ENCODE measurements at places on chromosomes 6 and 20. TPM values are rescaled to one million over a fixed set of nuclear protein-coding genes. Genes with fewer than 3 reads are reported as not detected.

DNA sequence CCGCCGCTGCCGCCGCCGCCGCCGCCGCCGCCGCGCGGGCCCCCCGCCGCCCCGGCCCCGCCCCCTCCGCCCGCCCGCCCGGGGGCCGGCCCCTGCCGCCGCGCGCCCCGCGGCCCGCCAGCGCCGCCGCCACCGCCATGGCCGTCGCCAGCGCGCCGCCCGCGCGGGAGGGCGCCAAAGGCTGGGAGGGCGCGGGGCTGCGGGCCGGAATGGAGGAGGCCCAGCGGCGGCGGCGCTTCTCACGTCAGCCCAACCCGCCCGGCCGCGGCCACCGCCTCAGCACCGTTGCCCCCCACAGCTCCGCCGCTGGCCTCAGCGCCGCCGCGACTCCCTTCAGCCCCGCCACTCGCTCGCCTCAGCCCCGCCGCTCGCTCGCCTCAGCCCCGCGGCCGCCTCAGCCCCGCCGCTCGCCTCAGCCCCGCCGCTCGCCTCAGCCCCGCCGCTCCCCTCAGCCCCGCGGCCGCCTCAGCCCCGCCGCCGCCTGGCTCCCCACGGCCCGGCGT, 258 bp downstream of the PHF10 start:
- peaks cover 10% of the 10 kb centered on the region for H3K4me1 ChIP-seq
- H3K27ac ChIP-seq, result peak overlapping the region; percentile 97
- peak; percentile 36 for DNase-seq
- no peaks in the 10 kb centered on the region for H3K36me3 ChIP-seq
- peak overlapping the region; percentile 59 for H3K4me3 ChIP-seq
- no peaks in the 10 kb centered on the region for H3K27me3 ChIP-seq

- no peak overlapping the region for H3K27ac ChIP-seq
- no peaks in the 10 kb centered on the region for H3K27me3 ChIP-seq
- no peak for DNase-seq
- H3K36me3 ChIP-seq, result no peaks in the 10 kb centered on the region
Observed at GRCh38 chr6:9361749-9362148, 926.4 kb upstream of the SLC35B3 start.

The BMP5 gene
- 5.6 TPM for total RNA-seq

The RSPO4 gene
- not detected for total RNA-seq

The SLC22A16 gene
- total RNA-seq, result not detected

GRCh38 chr20:51661609-51662178, 106.5 kb downstream of the ATP9A start:
- H3K4me3 ChIP-seq, result no peak overlapping the region
- no peaks in the 10 kb centered on the region for H3K4me1 ChIP-seq
- no peaks in the 10 kb centered on the region for H3K36me3 ChIP-seq

The VGLL2 gene
- total RNA-seq, result not detected

The BPI gene
- not detected for total RNA-seq

GRCh38 chr6:5736016-5736738, 270.5 kb downstream of the NRN1 start:
- no peaks in the 10 kb centered on the region for H3K4me1 ChIP-seq
- no peaks in the 10 kb centered on the region for H3K27me3 ChIP-seq
- DNase-seq, result no peak
- H3K36me3 ChIP-seq, result no peaks in the 10 kb centered on the region
- H3K27ac ChIP-seq, result no peak overlapping the region

The LIN28B gene
- total RNA-seq, result not detected

The SNAP91 gene
- 3.8 TPM for total RNA-seq

The TSPO2 gene
- not detected for total RNA-seq

GRCh38 chr6:161406646-161407045, 132.8 kb upstream of the AGPAT4 start:
- H3K4me1 ChIP-seq, result no peaks in the 10 kb centered on the region
- DNase-seq, result no peak
- H3K27me3 ChIP-seq, result no peaks in the 10 kb centered on the region
- no peak overlapping the region for H3K4me3 ChIP-seq
- no peak overlapping the region for H3K27ac ChIP-seq

- H3K27me3 ChIP-seq, result no peaks in the 10 kb centered on the region
- no peaks in the 10 kb centered on the region for H3K36me3 ChIP-seq
- DNase-seq, result no peak
Observed at GRCh38 chr6:150231525-150231850, 88.6 kb downstream of the PPP1R14C start.

GRCh38 chr6:96794980-96795379, 42.3 kb downstream of the GPR63 start:
- H3K36me3 ChIP-seq, result no peaks in the 10 kb centered on the region
- no peak overlapping the region for H3K4me3 ChIP-seq
- no peaks in the 10 kb centered on the region for H3K27me3 ChIP-seq
- no peak overlapping the region for H3K27ac ChIP-seq

DNA sequence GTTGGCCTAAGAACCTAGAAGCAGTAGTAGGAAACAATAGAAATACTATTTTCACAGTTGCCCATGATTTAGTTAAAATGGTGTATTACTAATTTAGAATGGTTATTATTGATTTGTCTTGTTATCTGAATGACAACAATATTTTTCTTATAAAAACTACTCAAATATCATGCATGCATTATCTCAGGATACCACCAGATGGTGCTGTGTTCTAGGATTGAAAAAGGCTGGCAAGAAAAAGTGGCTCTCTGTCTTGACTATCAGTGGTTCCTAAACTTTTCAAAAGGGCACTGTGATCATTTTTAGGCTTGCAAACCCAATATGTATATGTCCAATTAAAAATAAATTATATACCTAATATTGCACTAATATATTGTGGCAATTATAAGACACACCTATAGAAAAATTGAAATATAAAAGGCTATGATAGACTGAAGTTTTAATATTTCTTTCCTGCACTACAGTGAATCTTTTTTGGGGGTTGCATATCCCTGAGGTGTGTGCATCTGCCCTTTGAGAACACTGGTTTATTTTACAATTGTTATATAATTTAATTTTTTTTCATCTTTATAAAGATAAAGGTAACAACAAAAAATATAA, 131.7 kb upstream of the MLIP start:
- H3K4me1 ChIP-seq, result no peaks in the 10 kb centered on the region
- no peaks in the 10 kb centered on the region for H3K36me3 ChIP-seq
- H3K27me3 ChIP-seq, result no peaks in the 10 kb centered on the region
- no peak for DNase-seq

The DLK2 gene
- total RNA-seq, result 0.95 TPM

- H3K36me3 ChIP-seq, result no peaks in the 10 kb centered on the region
- H3K4me1 ChIP-seq, result no peaks in the 10 kb centered on the region
- H3K27me3 ChIP-seq, result no peaks in the 10 kb centered on the region
- no peak for DNase-seq
Observed at GRCh38 chr6:110125361-110125760, 54.1 kb downstream of the WASF1 start.

GRCh38 chr6:135890876-135891275, 39.4 kb downstream of the PDE7B start:
- no peaks in the 10 kb centered on the region for H3K36me3 ChIP-seq
- H3K4me3 ChIP-seq, result no peak overlapping the region
- H3K27me3 ChIP-seq, result no peaks in the 10 kb centered on the region
- no peak overlapping the region for H3K27ac ChIP-seq

The CYP24A1 gene
- total RNA-seq, result not detected

The OPRM1 gene
- total RNA-seq, result 0.64 TPM

The AVP gene
- not detected for total RNA-seq

- no peak for DNase-seq
- peaks cover 55% of the 10 kb centered on the region for H3K4me1 ChIP-seq
- no peaks in the 10 kb centered on the region for H3K27me3 ChIP-seq
- H3K36me3 ChIP-seq, result no peaks in the 10 kb centered on the region
- no peak overlapping the region for H3K4me3 ChIP-seq
Observed at GRCh38 chr20:44552950-44553908, 29.1 kb upstream of the PKIG start.

DNA sequence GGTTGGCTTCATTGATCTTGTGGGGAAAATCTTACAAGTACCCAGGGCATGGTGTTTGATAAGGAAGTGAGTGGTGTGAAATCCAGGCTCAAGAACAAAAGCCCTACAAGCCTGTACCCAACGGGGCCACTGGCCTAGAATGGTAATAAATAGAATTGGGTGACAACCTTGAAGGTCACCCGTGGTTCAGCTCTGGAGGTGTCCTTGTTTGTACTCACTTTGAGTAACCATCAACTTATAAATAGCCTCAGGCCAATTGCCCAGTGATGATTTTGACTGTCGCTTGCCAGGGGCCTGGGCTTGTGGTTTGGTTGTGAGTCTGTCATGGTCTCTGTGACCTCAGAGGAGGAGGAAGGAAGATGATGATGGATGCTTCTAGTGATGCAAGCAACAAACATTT, 87.8 kb downstream of the PHACTR3 start:
- H3K4me3 ChIP-seq, result no peak overlapping the region
- no peak overlapping the region for H3K27ac ChIP-seq
- peaks cover 7% of the 10 kb centered on the region for H3K27me3 ChIP-seq
- no peak for DNase-seq
- H3K4me1 ChIP-seq, result no peaks in the 10 kb centered on the region

DNA sequence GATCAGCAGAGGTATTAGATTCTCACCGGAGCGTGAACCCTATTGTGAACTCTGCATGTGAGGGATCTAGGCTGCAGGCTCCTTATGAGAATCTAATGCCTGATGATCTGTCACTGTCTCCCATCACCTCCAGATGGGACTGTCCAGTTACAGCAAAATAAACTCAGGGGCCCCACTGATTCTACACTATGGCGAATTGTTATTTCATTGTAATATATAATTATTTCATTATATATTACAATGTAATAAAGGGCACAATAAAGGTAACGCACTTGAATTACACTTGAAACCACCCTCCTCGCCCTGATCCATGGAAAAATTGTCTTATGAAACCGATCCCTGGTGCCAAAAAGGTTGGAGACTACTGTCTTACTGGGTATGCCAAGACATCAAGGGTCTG, 18.6 kb downstream of the PRKN start:
- H3K27me3 ChIP-seq, result no peaks in the 10 kb centered on the region
- H3K36me3 ChIP-seq, result no peaks in the 10 kb centered on the region
- peaks cover 10% of the 10 kb centered on the region for H3K4me1 ChIP-seq

DNA sequence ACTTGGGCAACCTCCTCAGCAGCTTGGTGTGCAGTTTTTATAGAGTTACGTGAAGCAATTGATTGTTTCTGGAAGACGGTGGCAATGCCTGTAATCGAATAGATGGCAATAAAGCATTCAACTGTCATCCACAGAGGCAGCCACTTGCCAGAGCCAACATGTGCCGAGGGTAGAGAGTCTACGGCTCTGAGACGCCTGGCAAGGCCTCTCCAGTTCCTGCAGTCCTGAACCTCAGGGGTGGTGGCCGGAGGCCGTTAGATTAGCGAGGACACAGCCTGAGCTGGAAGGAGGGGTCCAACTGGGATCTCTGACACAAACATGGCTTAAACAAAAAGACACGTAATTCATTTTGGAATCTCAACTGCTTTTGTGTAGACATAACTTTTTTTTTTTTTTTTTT, 775 bp upstream of the TTLL2 start:
- H3K36me3 ChIP-seq, result no peaks in the 10 kb centered on the region
- no peak for DNase-seq
- H3K4me1 ChIP-seq, result no peaks in the 10 kb centered on the region
- H3K4me3 ChIP-seq, result no peak overlapping the region
- no peak overlapping the region for H3K27ac ChIP-seq
- no peaks in the 10 kb centered on the region for H3K27me3 ChIP-seq

The NKAIN2 gene
- not detected for total RNA-seq

DNA sequence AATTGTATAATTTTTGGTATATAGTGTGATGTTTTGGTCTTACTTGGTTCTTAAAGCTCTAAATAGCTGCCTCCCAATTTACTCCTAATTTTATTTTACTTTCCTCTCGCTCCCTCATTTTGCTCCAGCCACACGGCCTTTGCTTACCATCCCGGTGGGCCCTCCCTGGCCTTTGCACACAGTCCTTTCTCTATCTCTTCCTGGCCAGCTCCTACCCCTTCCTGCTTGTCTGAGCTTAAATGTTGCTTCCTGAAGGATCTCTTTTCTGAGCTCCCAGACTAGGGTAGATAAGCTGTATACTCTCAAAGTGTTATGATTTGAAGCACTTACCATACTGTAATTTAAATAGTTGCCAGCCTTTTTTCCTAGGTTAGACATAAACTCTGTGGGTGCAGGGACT, 121.7 kb downstream of the UTRN start:
- H3K4me3 ChIP-seq, result no peak overlapping the region
- no peaks in the 10 kb centered on the region for H3K27me3 ChIP-seq
- no peaks in the 10 kb centered on the region for H3K36me3 ChIP-seq

- no peaks in the 10 kb centered on the region for H3K4me1 ChIP-seq
- no peaks in the 10 kb centered on the region for H3K36me3 ChIP-seq
- no peak overlapping the region for H3K27ac ChIP-seq
- no peaks in the 10 kb centered on the region for H3K27me3 ChIP-seq
Observed at GRCh38 chr20:19824861-19825260, 66.8 kb downstream of the RIN2 start.

DNA sequence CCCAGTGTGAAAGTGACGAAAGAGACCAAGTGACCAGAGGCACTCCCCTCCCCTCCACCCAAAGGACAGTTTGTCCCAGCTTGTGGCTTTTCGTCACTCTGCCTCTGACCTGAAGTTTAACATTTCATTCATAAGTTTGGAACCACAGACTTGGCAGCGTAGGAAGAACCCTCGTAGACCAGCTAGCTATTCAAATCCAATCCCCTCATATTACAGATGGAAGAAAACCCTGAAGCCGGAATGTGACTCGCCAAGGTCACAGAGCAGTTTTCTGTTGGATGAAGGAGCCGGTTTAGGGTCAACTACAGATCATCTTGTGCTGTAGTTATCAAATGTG, 3.9 kb upstream of the SYS1 start:
- peak overlapping the region; percentile 94 for H3K27ac ChIP-seq
- peaks cover 41% of the 10 kb centered on the region for H3K4me1 ChIP-seq
- no peak overlapping the region for H3K4me3 ChIP-seq
- no peak for DNase-seq
- no peaks in the 10 kb centered on the region for H3K27me3 ChIP-seq

The CST11 gene
- total RNA-seq, result not detected

The TBXT gene
- total RNA-seq, result not detected

DNA sequence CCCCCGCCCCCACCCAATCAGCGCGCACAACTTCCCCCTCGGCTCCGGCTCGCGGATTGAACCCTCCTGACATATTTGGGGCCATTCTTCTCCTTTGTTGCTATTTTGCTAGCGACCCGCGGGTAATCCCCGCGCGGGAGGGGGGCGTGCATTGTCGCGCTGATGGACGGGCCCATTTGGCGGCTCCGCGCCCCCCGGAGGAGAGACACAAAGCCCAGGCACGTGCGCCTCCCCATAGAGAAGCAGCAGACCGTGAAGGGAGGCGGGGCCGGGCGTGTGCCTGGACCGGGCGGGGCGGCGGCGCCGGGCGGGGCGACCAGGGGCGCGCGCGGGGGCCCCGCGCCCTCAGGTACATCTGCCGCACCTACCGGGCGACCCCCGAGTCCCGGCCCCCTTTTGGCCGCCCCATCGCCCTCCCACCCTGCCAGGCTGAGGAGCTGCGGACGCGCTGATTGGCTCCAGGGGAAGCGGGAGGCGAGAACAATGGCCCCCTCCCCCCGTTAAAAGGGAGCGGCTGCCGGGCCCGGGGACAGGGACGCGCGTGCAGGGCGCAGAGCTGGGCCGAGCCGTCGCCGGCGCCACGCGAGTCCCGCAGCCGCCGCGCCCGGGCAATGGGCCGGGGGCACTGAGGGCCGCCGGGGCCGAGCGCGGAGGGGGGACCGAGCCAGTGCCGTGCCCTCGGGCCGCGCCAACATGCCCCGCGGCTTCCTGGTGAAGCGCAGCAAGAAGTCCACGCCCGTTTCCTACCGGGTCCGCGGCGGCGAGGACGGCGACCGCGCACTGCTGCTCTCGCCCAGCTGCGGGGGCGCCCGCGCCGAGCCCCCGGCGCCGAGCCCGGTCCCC, at the start of gene INSM1:
TSS of gene INSM1 (plus strand) at position 530 of the 843 bp plus-strand sequence. CDS start at position 694, 164 bp downstream.
- DNase-seq, result no peak
- H3K27me3 ChIP-seq, result peaks cover 98% of the 10 kb centered on the region
- H3K4me3 ChIP-seq, result peak within 1 kb of the TSS; percentile 43
- H3K36me3 ChIP-seq, result no peaks in the 10 kb centered on the region
- H3K4me1 ChIP-seq, result peaks cover 42% of the 10 kb centered on the region

GRCh38 chr6:18214003-18214402, 50.3 kb downstream of the DEK start:
- no peaks in the 10 kb centered on the region for H3K27me3 ChIP-seq
- no peak overlapping the region for H3K4me3 ChIP-seq
- H3K36me3 ChIP-seq, result no peaks in the 10 kb centered on the region
- H3K27ac ChIP-seq, result no peak overlapping the region
- peaks cover 3% of the 10 kb centered on the region for H3K4me1 ChIP-seq
